Activated naive CD8-positive, alpha-beta T cell treated with anti-CD3 and anti-CD28 coated beads, Interleukin-2, amount 10 ng/mL, durations not matched to agents 7 days and 5 days (primary cell): ENCODE measurements at places on chromosomes 5 and 9. TPM values are rescaled to one million over a fixed set of nuclear protein-coding genes. Genes with fewer than 3 reads are reported as not detected.

DNA sequence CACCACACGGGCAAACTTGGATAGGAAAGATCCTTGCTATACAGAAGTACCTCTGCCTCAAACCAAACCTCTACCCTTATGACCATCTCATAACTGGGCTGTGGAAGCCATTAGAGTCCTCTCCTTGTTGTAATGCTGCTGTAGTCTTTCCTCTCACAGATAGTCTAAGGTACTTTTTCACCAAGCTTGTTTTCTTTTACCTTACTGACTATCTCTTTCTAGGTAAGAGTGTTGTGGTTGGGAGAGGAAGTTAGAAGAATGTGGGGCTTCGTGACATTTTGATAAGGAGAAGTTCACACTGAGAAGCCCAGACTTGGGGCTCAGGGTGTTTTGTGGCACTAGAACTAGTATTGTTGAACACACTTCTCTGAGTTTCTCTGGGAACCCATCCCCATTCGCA is 8.9 kb downstream of the CFAP95 start:
- no peaks in the 10 kb centered on the region for H3K27me3 ChIP-seq
- H3K4me3 ChIP-seq = peak overlapping the region; percentile 68
- peaks cover 54% of the 10 kb centered on the region for H3K4me1 ChIP-seq
- H3K36me3 ChIP-seq = peaks cover 12% of the 10 kb centered on the region
- H3K27ac ChIP-seq = peak overlapping the region; percentile 89
- DNase-seq = no peak

GRCh38 chr5:153491856-153492255 is 1.4 kb downstream of the GRIA1 start:
- peaks cover 29% of the 10 kb centered on the region for H3K27me3 ChIP-seq
- no peak overlapping the region for H3K4me3 ChIP-seq
- no peak for DNase-seq
- no peaks in the 10 kb centered on the region for H3K36me3 ChIP-seq

ORM2 gene
- total RNA-seq = not detected

- H3K4me1 ChIP-seq = peaks cover 12% of the 10 kb centered on the region
- no peak overlapping the region for H3K4me3 ChIP-seq
- peaks cover 32% of the 10 kb centered on the region for H3K27me3 ChIP-seq
- no peaks in the 10 kb centered on the region for H3K36me3 ChIP-seq
- DNase-seq = no peak
Observed at GRCh38 chr9:132782037-132782436, 96.0 kb downstream of the AK8 start.

- no peak for DNase-seq
- no peaks in the 10 kb centered on the region for H3K36me3 ChIP-seq
- no peak overlapping the region for H3K27ac ChIP-seq
- peaks cover 11% of the 10 kb centered on the region for H3K4me1 ChIP-seq
- H3K27me3 ChIP-seq = peaks cover 10% of the 10 kb centered on the region
Observed at GRCh38 chr5:79077680-79078365, 8.3 kb downstream of the BHMT2 start.
